Dermis microvascular lymphatic vessel endothelial cell (primary cell): ENCODE measurements at places on chromosomes 6 and 20.

DNA sequence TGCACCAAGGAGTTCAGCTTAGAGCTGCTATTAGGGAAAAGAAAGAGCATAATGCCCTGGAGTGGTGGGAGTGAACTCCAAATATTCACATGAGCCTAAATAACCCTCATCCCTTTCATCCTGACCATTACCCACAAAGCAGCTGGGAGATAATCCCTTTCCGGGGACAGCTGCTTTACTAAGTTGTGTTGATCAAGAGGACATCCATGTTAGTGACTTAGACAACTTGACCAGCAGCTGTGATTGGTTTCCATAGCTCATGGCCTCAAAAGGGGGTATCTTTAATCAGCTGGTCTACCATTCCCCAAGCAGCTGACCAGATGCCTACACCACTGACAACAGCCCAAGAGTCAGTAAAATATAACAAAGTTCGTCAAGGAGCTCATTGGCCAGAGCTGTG, 75.8 kb upstream of the LY86 start:
- DNase-seq, result no peak

- DNase-seq, result no peak
Measured at GRCh38 chr20:36090223-36090622, 64.3 kb upstream of the EPB41L1 start.

DNA sequence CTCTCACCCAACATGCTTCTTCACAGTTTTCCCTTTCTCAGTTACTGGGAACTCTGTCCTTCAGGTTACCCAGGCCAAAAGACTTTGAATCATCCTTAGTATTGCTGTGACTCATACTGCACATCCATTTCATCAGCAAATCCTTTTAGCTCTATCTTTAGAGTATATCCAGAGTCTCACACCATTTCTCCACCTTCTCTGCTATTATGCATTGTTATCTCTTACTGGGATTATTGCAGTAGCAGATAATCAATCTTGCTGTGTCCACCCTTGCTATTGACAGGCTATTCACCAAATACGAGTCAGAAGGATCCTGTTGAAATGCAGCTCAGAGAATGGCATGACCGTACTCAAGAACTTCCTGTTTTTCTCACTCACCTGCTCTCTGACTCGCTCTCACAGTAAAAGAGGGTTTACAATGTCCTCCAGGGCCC, 57.3 kb downstream of the BCKDHB start:
- DNase-seq, result no peak

- no peak for DNase-seq
Measured at GRCh38 chr6:147449405-147450161, 58.9 kb upstream of the SAMD5 start.

DNA sequence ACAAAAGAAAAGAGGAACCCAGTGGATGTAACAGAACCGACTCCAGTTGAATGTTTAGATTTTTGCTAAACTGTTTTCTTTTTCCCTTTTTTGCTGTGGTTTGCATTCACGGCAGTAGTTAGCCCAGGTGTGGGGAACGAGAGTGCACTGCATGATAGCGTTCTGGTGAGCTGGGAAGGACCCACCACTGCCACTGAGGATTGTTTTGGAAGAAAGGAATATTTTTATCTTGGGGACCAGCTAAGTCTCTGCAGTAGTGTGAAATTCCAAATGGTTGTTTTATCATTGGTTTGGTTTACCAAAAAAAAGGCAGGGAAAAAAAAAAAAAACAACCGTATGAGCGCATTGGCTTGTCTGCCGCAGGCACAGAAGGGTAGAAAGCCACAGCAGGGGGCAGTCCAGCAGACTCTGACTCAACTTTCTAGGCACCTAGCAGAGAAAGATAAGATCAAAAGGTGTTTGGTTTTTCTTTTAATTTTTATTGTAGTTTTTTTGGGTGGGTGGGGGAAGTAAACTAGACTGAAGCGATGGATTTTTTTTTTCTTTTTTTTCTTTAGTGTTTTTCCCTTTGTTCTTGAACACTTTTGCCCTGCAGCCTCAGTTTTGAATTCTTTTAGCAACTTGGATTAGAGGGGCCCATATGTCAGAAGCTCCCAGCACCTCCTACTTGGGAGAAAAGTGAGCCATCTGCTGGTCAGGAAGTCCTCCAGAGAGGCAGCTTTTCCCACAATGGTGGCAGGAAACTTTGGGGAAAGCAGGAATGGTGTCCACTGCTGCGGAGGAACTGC, 13.5 kb upstream of the RAB5IF start:
- DNase-seq, result no peak

- no peak for DNase-seq
Measured at GRCh38 chr20:61779176-61779965, 286.3 kb downstream of the TAF4 start.

DNA sequence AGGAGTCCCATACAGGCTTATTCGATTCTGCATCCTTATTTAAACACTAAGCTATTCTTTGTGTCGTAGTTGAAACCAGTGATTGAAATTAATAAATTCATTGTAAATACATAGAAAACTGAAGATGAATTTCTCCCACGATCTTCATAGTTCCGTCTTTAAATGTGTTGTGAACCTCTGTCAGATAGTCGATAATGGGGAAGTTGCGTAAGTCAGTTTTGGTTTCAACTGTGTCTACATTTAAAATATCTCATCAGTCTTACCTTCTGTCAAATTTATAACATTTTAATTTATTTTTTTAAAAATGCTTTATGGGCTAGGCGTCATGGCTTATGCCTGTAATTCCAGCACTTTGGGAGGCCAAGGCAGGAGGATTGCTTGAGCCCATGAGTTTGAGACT, 12.7 kb downstream of the STX11 start:
- no peak for DNase-seq

DNA sequence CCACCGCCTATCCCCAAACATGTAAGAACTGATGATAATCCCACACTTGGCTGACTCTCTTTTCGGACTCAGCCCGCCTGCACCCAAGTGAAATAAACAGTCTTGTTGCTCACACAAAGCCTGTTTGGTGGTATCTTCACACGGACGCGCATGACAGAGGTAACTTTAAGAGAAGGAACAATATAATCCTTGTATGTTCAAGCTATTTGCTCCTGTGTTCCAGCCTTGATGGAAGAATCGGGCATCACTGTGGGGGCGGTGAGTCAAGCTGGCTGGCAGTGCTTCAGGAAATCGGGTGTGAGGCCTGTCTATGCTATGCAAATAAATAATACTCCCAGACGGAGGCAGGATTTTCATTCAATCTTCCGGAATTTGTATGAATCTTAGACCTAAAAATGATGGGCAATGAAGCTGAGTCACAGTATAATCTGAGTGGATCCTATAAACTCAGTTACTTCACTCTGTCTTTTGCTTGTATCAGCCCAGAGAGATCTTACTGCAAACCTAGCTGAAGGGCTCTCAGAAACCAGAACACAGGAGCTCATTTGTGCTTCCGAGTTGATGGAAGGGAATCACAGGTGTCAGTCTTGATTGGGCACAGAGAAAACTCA, 45.2 kb upstream of the NT5E start:
- DNase-seq, result peak; percentile 89

DNA sequence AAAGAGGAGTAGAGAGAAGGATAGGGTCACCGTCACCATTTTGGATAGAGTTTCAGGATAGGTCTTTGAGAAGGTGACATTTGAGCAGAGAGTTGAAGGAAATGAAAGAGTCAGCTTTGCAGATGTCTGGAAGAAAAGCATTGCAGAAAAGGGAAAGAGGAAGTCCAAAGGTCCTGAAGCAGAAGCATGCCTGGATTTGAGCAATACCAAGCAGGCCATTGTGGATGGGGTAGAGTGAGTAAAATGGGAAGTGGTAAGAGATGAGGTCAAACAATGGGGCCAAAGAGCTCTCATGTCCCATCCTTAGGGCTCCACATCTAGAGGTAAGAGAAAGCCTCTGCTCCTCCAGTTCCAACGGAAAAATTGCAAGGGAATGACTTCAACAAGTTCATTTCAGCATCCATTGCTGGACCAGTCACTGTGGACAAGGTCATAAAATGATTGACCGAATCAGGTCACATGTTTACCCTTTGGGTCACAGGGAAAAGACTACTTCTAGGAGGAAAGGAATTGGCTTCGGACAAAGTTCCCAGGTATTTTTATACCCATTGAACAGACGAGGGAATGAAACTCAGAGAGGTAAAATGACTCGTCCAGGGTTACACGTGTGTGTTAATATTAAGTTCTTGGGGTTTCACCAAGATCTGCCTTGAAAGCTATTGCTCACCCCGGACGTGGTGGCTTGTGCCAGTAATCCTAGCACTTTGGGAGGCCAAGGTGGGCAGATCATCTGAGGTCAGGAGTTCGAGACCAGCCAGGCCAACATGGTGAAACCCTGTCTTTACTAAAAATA, 6.6 kb upstream of the SAMHD1 start:
- no peak for DNase-seq

GRCh38 chr6:28003059-28003458, 46.0 kb downstream of the OR2B6 start:
- no peak for DNase-seq

- DNase-seq, result peak; percentile 74
Measured at GRCh38 chr6:143677891-143678791, at the start of gene PHACTR2. Gene PHACTR2 (plus strand): TSS chr6:143677965. CDS start chr6:143678164, 199 bp downstream.

- peak; percentile 69 for DNase-seq
Measured at GRCh38 chr20:63230800-63231268, 4.9 kb upstream of the BIRC7 start.

- no peak for DNase-seq
Measured at GRCh38 chr6:71482742-71483141, 194.1 kb downstream of the OGFRL1 start.

GRCh38 chr20:36259177-36260061, 23.1 kb downstream of the AAR2 start:
- no peak for DNase-seq

GRCh38 chr6:165559632-165560031, 103.4 kb downstream of the PDE10A start:
- DNase-seq, result no peak

DNA sequence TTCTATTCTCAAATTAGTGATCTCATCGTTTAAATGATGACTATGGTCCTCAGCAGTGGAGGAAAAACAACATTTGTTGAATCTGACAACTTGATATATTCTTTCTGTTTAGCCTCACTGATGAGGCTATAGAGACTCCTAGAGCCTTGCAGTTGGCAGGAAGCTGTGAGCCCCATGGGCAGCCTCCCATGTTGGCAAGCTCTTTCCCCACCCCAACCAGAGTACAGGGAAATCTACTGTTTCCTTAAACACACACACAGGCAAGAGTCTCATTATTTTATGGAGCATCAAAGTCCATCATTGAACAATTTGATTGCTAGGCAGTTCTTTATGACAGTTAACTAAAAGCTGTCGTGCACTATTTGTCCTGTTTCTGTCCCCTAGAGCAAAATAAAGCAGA, 498.2 kb upstream of the CITED2 start:
- no peak for DNase-seq

GRCh38 chr6:33017694-33018353, 8.4 kb upstream of the HLA-DOA start:
- DNase-seq, result no peak

DNA sequence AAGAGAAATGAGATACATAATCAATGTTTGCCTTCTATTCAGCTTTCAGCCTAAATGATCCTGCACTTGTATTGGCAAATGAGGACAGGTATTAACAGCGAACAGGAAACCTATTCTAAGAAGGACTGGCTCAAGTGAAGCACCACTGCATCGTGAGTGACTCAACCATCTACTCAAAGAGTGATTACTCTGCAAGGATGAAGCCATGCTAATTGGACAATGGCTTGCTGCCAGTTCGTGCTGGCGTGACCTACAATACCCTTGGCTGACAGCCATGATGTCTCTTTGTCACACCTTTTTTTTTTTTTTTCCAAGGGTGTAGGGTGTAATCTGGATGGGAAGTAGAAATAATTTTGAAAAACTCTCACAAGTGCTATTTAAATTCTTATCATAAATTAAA, 104.9 kb downstream of the GJA10 start:
- DNase-seq, result peak; percentile 48

GRCh38 chr6:16056263-16056870, 72.5 kb upstream of the MYLIP start:
- DNase-seq, result no peak

DNA sequence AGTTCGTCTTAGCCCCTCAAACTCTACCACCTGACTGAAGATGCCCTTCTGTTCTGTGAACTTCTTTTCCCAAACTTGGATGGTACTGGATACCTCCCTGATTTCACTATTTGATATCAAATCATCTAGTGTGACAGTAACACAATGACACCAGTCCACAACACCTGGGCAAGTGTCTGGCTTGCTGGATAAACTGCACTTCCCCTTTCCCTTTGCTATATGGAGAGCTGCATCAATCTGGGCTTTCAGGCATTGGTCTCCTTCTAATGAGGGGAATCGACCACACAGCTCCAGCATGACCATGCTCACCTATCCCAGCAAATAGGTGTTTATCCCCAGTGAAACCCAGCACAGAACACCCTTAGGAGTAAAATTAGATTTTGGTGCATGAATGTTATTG, 3.1 kb downstream of the F13A1 start:
- no peak for DNase-seq

- no peak for DNase-seq
Measured at GRCh38 chr6:55772730-55773129, 102.7 kb downstream of the BMP5 start.

DNA sequence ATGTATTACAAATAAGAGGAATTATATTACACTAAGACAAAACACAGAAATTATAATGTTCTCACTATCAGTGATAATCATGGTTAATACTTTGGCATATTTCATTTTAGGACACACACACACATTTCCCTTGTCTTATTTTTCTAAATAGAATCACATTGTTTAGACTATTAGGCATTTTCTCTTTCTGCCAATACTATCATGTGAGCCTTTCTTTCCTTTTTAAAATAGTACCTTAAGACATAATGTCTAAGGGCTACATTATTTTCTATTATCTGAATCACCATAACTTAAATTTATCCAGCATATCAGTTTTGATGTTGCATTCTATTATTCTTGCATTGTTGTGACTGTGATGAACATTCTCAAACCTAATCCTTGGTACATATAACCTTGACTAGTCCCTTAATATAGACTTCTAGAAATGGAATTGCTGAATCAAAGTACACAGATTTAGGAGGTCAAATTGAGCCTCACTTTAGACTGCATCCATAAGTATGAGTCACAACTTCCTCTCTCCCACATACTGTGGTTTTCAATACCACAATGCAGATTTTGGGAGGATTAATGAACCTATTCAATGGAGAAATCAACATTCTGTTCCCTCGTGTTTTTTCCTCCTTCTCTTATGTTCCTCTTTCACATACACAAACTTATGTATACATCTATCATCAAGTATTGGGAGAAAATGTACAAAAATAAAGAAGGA, 212.6 kb downstream of the MOXD1 start:
- DNase-seq, result peak; percentile 55

GRCh38 chr6:108798670-108799353, 49.4 kb upstream of the ARMC2 start:
- DNase-seq, result peak; percentile 59
